ENCODE measurements at places on chromosomes 12 and 14. TPM values are rescaled to one million over a fixed set of nuclear protein-coding genes. Genes with fewer than 3 reads are reported as not detected.

KRT77 gene
- polyA plus RNA-seq, result not detected

GRCh38 chr12:128932521-128932920 lies 79.2 kb downstream of the GLT1D1 start:
- DNase-seq, result no peak

- DNase-seq, result no peak
These were observed 28.8 kb downstream of the KLRK1 start for GRCh38 chr12:10361084-10361483.

- DNase-seq, result no peak
These were observed 667.5 kb upstream of the TMEM132C start for GRCh38 chr12:127599436-127599835.
